ENCODE measurements at places on chromosomes 6 and 20. TPM values are rescaled to one million over a fixed set of nuclear protein-coding genes. Genes with fewer than 3 reads are reported as not detected.

DNA sequence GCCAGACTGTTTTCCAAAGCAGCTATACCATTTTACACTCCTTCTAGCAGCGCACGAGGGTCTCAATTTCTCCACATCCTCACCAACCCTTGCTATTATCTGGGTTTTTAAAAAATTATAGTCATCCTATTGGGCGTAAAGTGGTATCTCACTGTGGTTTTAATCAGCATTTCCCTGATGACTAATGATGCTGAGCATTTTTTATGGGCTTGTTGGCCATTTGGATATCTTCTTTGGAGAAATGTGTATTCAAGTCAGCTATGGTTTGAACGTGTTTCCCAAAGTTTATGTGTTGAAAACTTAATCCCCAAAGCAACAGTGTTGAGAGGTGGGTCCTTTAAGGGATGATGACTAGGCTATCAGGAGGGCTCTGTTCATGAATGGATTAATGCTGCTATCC lies 6.7 kb downstream of the MCUR1 start:
- no peak for DNase-seq
- no peak overlapping the region for H3K27ac ChIP-seq
- peaks cover 28% of the 10 kb centered on the region for H3K4me1 ChIP-seq
- H3K4me3 ChIP-seq: no peak overlapping the region

GRCh38 chr20:7672571-7672970 lies 267.7 kb downstream of the HAO1 start:
- no peaks in the 10 kb centered on the region for H3K27me3 ChIP-seq
- no peaks in the 10 kb centered on the region for H3K36me3 ChIP-seq
- H3K27ac ChIP-seq: no peak overlapping the region
- no peak for DNase-seq

- no peak for DNase-seq
- H3K36me3 ChIP-seq: no peaks in the 10 kb centered on the region
- H3K4me3 ChIP-seq: no peak overlapping the region
- H3K4me1 ChIP-seq: no peaks in the 10 kb centered on the region
- no peak overlapping the region for H3K27ac ChIP-seq
Measured at GRCh38 chr6:12483712-12484111, 193.6 kb downstream of the EDN1 start.

DNA sequence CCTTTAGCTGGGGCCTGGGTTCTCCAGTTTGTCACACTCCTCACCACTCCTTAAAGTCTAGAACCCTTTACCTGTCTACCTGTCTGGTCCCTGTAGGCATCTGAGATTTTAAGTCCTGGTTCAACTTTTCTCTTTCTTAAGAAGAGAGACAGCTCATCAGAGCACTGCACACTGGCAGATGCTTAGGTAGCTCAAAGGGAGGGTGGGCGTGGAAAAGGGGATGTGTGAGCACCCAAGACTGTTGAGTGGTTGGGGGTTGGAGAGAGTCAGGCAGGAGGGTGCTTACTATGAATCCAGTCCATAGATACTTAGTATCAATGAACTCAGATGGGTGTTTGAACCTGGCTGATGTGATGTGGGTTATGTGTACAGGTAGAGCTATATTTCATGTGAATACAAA lies 6.6 kb upstream of the KCNG1 start:
- peaks cover 83% of the 10 kb centered on the region for H3K27me3 ChIP-seq
- no peak for DNase-seq
- no peaks in the 10 kb centered on the region for H3K4me1 ChIP-seq
- H3K36me3 ChIP-seq: no peaks in the 10 kb centered on the region

GRCh38 chr6:89792881-89793280 lies 26.7 kb downstream of the MDN1 start:
- no peak overlapping the region for H3K27ac ChIP-seq
- no peaks in the 10 kb centered on the region for H3K27me3 ChIP-seq
- peaks cover 5% of the 10 kb centered on the region for H3K4me1 ChIP-seq
- H3K4me3 ChIP-seq: no peak overlapping the region
- peaks cover 88% of the 10 kb centered on the region for H3K36me3 ChIP-seq

GRCh38 chr6:138331984-138332383 lies 45.7 kb upstream of the SMIM28 start:
- H3K4me3 ChIP-seq: no peak overlapping the region
- no peak overlapping the region for H3K27ac ChIP-seq
- H3K36me3 ChIP-seq: no peaks in the 10 kb centered on the region
- no peak for DNase-seq
- no peaks in the 10 kb centered on the region for H3K27me3 ChIP-seq
- H3K4me1 ChIP-seq: no peaks in the 10 kb centered on the region

EYA4 gene
- 0.03 TPM for polyA plus RNA-seq

IRF4 gene
- 0.56 TPM for polyA plus RNA-seq

- no peaks in the 10 kb centered on the region for H3K36me3 ChIP-seq
- H3K27me3 ChIP-seq: no peaks in the 10 kb centered on the region
- DNase-seq: no peak
- no peak overlapping the region for H3K4me3 ChIP-seq
- H3K27ac ChIP-seq: no peak overlapping the region
- H3K4me1 ChIP-seq: no peaks in the 10 kb centered on the region
Measured at GRCh38 chr6:143570147-143570853, 58.8 kb upstream of the FUCA2 start.

DNA sequence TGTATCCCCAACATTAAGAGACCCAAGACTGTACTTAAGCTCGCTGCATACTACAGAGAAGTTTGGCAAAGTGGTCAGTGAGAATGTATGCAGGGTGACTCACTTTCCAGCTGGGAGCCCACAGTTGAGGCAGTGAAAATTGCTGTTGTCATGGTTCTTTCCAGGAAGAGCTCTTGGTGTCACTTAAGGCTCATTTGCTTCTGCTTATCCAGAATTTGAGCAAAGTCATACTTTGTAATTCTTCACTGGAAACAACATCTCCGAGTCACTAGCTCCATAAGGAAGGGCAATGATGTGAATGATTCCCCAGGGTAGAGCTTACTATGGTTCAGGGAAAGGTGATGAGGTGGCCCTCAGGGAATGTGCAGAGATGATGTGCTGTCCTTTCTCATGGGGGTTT lies 65.4 kb upstream of the FBXL4 start:
- no peaks in the 10 kb centered on the region for H3K4me1 ChIP-seq
- H3K27me3 ChIP-seq: no peaks in the 10 kb centered on the region
- H3K36me3 ChIP-seq: no peaks in the 10 kb centered on the region
- DNase-seq: no peak

DNA sequence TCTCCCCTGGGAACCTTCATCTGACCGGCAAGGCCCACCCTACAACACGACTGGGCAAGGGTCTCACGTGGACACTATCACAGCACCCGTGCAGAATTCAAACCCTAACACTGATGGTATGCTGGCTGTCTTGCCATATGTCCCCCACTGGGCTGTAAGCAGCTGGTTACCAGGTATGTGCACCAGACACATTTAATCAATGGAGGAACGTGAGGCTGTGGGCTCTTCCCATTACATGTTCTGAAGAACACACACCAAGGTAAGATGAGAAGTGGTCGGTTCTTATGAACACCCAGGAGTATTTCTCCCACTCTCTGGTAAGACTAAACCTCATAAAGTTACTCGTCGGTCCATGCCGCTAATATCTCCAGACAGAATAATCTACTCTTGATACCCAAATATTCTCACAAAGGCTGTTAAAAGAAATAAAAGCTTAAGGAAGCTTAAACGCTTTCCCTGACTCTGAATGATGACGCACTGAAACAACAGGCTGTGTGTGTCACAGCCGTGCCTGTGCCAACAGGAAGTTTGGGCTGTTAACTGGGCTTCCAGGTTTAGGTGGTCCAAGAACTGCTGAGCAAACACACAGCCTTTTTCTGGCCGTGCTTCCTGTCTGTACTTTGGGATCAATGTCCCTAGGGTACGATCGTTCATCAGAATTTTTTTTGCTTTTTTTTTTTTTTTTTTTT lies 75.3 kb downstream of the SLC23A2 start:
- no peaks in the 10 kb centered on the region for H3K27me3 ChIP-seq
- DNase-seq: peak; percentile 77
- H3K4me3 ChIP-seq: no peak overlapping the region
- peaks cover 22% of the 10 kb centered on the region for H3K4me1 ChIP-seq
- peaks cover 9% of the 10 kb centered on the region for H3K36me3 ChIP-seq
- peak overlapping the region; percentile 59 for H3K27ac ChIP-seq

GRCh38 chr6:28081486-28081751 lies 1.1 kb downstream of the ZNF165 start:
- no peaks in the 10 kb centered on the region for H3K27me3 ChIP-seq
- peak overlapping the region; percentile 71 for H3K4me3 ChIP-seq
- H3K36me3 ChIP-seq: peaks cover 12% of the 10 kb centered on the region
- H3K4me1 ChIP-seq: peaks cover 12% of the 10 kb centered on the region
- no peak for DNase-seq

DNA sequence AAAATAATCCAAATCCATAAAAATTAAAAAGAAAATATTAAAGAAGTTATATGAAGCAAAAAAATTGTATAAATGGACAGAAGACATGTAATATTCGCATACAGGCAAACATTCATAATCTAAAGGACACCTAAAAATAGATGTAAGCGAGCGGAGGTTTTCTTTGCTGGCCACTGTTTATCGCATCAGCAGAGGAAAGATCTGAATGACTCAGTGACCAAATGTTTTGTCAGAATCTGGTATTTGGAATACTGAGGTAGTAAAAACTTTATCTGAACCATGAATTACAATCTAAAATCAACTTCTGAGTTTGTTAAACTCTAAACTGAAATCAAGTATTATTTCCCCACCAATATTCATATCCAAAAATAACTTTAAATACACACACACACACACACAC lies 7.8 kb downstream of the TSPYL4 start:
- peaks cover 12% of the 10 kb centered on the region for H3K4me1 ChIP-seq
- no peak overlapping the region for H3K4me3 ChIP-seq
- no peak for DNase-seq

ADA gene
- polyA plus RNA-seq: 27.9 TPM

POM121L2 gene
- polyA plus RNA-seq: not detected
